ENCODE measurements at places on chromosomes 3 and 15.

DNA sequence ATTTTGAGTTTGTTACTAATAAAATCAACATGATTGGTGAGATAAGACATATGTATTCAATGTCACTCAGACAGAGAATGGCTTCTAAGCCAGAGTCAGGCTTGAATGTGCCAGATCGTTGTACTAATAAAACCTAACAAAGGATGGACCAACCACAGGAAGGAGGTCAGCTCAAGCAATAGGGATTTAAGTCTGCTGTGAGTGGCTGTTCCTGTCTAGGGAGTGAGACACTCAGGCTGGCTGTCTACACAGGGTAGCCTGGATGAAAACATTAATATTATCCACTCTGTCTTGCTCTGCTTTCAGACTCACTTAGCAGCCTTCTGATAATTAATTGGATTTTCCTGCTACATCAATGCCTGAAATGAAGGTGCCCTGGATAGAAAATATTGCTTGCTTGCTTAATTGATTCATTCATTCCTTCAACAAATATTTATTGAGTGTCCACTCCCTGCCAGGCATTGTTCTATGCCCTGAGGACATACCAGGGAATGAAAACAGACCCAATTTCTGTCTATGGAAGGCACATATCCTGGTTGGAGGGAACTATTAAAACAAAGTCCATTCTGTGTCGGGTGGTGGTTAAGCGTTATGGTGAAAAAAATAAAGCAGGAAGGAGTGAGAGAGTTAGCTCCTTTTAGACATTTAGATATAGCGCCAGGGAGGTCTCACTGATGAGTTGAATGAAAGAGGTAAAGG, 239.4 kb downstream of the CHST2 start:
- DNase-seq, result no peak

DNA sequence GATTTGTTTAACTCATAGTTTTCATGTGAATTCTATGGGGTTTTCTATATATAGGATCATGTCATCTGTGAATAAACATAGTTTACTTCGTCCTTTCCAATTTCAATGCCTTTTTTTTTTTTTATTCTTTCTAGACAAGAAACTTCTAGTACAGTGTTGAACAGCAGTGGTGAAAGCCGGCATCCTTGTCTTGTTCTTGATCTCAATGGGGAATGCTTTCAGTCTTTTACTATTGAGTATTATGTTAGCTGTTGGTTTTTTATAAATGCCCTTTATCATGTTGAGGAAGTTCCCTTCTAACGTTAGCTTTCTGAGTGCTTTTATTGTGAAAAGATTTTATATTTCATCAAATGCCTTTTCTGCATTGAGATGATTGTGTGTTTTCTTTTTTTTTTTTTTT, 69.0 kb downstream of the SLMAP start:
- DNase-seq, result no peak

GRCh38 chr3:7428206-7428718, 567.3 kb downstream of the GRM7 start:
- DNase-seq, result no peak

GRCh38 chr3:121707531-121708273, 41.8 kb downstream of the GOLGB1 start:
- no peak for DNase-seq

DNA sequence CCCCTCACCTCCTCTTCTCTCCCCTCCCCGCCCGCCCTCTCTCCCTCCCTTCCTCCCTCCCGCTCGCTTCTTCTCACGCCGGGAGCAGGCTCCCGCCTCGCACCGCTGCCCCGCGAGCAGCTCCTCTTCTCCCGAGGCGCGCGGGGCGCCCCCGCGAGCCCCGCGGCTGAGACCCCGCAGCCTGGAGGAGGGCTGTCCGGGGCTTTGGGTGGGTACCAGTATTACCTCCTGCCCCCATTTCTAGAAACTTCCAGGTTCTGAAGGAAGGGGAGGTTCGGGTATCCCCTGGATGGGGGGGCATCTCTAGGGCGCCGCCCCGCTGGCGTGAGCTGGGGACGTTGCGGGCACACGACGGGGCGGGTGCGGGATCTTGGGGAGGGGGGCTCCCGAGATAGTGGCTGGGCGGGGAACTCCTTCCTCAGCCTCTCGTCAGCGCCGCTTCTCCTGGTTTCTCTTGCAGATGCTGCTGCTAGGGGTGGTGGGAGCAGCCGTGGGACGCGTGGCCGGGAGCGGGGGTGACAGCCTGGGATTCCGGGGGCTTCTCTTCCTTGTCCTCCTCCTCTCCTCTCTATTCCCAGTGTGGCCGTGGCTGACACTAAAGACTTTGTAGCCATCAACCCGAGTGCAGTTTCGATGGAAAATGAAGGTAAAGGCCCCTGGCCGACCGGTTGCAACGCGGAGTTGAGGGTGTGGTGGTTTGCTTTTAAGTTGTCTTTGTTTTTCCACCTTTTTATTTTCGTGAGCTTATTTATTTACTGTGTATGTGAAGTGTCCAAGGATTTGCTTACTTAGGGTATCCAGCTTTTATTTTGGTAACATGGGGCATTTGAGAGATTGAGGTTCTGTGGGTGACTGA, 474 bp downstream of the ATP2C1 start:
- DNase-seq, result peak; percentile 89

- no peak for DNase-seq
Measured at GRCh38 chr15:68499620-68500312, 67.8 kb upstream of the ITGA11 start.

DNA sequence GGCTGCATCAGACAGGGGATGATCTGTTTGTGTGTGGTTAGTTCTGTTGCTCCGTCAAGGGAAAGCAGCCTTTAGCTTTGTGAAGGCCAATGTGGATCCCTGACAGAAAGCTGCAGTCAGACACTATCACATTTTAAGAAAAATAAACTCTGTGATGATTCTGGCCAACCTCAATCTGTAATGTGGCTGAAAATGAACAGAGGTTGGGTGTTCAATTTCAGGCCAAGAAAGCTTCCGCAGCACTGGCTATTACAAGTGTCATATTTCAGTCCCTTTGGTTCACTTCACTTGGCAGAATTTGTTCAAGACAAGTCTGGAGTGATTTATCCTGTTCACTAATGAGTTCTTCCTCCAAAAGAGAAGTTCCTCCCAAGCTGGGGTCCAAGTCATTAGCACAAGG, 571.8 kb upstream of the IL12A start:
- DNase-seq, result no peak

DNA sequence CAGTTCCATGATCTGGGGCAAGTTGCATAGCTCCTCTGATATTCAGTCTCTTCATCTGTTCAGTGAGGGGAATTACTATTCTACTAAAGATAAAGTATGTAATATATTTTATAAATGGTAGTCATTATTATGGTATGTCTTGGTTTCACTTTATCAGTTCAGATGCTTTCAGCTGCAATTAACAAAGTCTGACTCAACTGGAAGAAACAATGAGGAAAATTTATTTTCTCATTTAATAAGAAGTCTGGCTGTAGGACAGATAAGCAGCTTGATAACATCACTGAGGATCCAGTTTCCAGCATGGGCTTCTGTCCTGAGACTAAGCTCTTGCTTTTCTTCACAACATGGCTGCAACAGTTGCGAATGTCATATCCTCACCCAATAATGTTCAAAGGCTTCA, 354.3 kb upstream of the TRIM42 start:
- no peak for DNase-seq

- no peak for DNase-seq
Measured at GRCh38 chr3:4021162-4021561, 221.9 kb downstream of the LRRN1 start.

DNA sequence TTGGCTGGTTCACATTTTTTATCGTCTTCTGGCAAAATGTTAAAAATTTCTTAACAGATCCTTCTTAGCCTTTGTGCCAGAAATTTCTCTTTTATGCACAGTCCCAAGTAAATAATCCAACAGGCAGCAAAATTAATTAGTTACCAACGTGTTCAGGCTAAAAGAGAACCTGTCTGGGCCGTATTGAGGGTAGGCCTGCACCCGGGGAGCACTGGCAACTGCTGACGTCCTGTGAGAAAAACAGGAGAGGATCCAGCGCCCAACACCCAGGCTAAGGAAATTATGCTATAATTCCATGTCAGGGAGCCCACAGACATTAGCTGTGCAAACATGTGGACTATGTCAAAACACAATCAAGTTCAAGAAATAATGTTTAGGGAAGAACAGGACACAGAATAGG, 30.7 kb upstream of the CSTA start:
- no peak for DNase-seq

DNA sequence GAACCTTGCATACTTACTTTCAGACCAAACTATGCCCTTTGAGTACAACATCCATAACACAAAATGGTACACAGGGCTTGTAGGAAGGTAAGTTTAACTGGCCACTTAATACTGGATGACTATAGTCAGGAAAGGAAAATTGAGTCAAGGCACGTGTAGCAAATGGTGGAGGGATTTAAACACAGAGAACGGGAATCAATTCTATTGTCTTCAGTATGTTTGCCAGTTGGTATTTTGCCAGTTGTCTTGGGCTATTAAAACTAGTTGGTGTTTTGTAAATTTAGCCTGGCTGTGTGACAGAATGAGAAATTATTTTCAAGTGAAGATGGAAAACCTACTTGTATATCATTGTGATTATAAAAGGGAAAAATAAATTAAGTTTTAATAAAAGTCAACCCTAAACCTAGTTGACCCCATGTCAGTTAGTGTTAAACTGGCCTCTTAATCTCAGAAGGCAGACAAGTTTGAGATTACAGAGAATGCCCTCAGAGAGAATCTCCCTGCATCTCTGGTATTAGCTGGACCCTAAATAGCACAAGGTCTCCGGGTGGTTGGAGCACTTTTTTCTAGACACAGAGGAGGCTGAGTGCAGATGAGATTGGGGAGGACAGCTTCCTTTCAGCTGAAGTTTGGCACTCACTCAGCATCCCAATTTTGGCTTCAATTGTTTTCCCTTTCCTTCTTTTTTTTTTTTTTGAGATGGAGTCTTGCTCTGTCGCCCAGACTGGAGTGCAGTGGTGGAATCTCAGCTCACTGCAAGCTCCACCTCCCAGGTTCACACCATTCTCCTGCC, 91.2 kb downstream of the MB21D2 start:
- DNase-seq, result no peak

GRCh38 chr3:109269577-109270275, 46.6 kb downstream of the DPPA2 start:
- no peak for DNase-seq

DNA sequence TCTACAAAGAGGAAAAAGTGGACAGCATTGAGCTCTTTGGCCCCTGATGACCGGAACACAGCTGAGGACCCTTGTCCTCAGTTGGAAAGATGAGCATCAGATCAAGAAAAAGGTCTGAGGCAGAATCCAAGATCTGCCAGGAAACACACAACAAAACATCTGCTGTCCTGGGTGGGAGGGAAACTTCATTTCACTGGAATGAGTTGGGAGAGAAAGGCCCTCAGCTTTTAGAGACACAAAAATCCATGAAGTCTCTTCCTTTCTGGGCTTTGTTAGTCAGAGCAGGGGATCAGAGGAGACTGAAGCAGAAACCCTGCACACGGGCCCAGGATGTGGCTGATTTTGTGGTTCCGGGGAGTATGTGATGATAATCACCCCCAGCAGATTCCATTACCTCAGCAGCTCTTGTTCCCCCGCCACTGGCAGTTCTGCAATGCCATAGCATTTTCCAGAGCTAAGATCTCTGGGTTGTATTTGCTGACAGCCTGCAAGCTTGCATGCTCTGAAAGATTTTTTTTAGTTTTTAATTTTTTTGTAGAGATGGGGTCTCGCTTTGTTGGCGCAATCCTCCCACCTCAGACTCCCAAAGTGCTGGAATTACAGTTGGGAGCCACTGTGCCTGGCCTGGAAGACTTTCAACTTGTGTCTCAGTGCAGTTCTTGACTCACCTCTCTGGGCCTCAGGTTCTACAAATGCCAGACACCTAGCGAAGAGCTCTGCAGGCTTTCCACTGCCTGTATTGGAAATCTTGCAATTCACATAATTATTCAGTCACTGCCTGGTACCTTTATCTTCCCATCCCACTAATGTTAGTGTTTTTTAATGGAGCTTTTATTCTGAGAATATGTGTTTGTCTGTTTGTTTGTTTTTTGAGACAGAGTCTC, 5.8 kb upstream of the TATDN2 start:
- peak; percentile 36 for DNase-seq

DNA sequence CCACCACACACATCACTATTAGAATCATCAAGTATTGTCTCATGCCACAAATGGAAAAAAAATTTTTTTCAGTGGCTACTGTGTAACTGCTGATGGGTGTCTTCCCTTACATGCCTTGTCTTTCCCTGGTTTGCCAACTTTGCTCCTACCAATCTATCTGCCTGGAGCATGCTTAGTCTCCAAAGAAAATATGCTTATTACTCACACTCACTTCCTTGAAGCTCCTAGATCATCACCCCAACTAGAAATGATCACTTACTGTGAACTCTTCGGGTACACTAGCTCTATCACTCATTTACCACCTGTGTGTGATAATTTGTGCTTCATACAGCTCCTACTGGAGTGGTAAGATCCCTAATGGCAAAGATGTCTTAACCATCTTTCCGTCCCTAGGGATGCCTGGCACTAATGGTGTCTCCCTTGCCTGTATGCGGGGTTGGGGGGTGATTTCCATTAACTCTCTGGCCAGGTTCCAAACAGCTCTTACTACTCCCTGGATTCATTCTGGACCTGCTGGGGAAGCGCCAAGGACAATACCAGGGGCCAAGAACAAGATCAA, 799 bp downstream of the VPS33B start:
- no peak for DNase-seq

DNA sequence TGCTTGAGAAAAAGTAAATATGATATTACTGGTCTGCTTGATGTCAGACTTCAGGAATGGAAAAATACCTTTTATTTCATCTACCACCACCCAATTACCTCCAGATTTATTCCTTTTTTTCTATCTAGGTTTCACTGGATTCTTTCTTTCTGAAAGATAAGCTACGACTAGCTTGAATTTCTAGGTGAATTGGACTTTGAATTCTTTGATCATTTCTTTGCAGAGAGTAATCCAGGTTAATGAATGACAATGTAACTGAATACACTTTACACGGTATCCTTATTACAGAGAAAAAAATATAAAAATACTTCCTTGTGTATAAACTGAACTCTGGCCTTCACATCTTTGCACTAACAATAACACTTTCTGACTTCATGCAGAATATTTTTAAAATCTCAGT, 59.5 kb upstream of the TRPC1 start:
- no peak for DNase-seq

DNA sequence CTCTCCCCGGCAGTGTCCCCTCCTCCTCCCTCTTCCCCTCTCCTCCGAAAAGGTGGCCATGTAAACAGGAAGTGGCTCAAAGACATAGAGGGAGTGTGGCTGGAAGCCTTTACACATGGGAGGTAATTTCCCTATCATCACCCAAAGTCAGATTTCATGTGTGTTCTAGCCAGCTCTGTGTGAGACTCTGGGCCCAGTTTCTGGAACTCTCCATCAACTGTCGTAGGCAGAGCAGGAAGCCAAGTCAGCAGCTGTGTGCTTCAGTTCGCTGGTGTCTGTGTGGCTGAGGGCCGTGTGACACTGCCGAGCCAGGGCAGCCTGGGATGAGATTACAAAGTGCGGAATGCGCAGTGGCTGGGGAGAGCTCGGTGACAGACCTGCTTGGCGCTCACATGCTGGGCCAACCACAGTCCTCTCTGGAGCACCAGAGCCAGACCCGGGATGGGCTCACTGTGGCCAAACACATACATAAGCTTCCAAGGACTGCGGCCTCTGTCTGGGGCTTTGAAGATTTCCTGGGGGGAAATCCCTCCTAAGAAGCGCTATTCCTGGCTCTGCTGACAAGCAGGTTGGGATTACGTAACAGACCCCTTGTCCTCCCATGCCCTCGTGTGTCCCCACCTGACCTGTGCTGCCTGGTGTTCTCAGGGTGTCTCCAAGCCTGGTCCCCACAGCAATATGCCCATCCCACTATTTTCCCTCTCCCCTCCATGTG, 50.7 kb downstream of the UMPS start:
- peak; percentile 69 for DNase-seq

All from upper lobe of left lung (tissue), 6 donors.